Activated CD4-positive, alpha-beta T cell treated with anti-CD3 and anti-CD28 coated beads, Interleukin-2, amount 50 U/mL, for 4 hours (primary cell): ENCODE measurements at places on chromosomes 2 and 18.

- no peak for DNase-seq
These were observed 14.3 kb downstream of the FRZB start for GRCh38 chr2:182852090-182852489.

DNA sequence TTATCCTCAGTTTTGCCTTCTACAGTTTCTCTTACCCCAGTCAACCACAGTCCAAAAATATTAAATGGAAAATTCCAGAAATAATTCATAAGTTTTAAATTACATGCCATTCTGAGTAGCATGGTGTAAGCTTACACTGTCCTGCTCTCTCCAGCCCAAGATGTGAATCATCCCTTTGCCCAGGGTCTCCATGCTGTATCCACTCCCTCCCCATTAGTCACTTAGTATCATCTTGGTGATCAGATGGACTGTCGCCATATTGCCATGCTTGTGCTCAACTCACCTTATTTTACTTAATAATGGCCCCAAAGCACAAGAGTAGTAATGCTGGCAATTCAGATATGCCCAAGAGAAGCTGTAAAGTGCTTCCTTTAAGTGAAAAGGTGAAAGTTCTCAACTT is 18.5 kb upstream of the CCNT2 start:
- no peak for DNase-seq

DNA sequence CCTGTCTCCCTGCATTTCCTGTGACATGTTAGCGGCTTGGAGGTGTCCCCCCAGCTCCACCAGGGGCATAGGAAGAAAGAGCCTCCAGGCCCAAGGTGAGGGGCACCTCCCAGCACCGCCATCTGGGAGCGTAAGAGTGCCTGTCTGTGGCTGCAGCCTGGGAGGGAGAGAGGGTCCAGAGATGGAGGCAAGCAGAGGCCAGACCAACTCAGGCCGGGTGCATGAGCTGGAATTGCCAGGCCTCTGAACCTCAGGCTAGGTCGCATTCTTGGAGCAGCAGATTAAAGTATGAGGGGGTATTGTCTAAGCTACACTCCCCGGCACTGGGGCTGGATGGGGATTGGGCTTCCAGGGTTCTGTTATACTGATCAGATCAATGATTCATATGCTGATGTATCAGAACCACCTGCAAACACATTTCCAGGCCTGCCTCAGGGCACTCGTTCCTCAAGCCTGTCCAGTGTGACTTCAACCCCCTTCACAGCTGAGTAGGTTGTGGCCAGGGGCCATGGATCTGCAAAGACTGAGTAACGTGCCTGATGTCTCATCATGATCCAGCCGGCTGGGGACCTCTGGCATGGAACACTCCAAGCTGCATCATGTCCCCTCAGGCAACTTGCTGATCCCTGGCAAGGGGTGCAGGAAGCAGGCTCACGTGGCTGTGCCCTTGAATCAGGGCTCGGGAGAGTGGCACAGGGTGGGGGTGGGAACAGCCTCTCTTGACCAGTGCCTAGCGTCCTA is 73.2 kb downstream of the HS1BP3 start:
- DNase-seq: no peak

DNA sequence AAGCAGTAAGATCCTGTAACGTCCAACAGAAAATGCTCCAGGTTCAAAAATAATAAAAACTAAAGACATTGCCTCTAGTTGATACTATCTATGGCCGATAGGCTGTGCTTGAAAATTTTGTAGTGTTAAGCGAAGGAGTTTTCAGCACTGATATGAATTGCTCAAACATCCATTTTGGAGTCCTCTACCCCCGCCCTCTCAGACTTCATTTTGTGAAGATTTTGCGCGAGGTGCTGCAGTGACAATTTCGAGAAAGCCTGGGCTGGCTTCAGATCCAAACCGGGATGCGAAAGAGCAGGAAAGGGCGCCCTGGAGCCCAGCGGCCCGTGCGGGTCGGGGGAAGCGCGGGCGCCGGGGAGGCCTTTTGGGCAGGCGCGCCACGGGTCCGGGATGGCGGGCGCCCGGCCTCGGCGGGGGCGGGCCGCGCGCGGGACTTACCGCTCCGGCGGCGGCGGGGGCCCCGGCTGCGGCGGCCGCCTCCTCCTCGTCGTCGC is 1.8 kb downstream of the SP3 start:
- peak; percentile 49 for DNase-seq

- no peak for DNase-seq
These were observed 486.4 kb downstream of the FBXO15 start for GRCh38 chr18:73660931-73661856.

- no peak for DNase-seq
These were observed 608.1 kb upstream of the REG3G start for GRCh38 chr2:78417355-78417754.

GRCh38 chr2:144248350-144249034 is 271.4 kb downstream of the ZEB2 start:
- no peak for DNase-seq

GRCh38 chr2:231887756-231888155 is 38.4 kb downstream of the NPPC start:
- DNase-seq: no peak

DNA sequence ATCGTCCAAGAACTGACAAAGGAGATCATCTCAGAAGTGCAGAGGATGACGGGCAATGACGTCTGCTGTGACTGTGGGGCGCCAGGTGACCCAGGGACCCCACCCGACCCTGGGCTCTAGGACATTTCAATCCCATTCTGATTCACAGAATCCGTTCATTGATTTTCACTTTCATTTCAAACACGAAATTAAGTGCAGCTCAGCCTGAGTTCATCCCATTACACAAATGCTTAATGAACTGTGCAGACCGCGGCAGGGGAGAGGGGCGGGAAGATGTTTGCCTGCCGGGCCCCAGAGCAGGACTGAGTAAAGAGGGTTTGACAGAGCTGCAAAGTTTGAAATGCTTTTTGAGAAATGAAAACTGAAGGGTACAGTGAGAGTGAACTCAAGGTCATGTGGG is 67.1 kb downstream of the ITGB1BP1 start:
- no peak for DNase-seq

DNA sequence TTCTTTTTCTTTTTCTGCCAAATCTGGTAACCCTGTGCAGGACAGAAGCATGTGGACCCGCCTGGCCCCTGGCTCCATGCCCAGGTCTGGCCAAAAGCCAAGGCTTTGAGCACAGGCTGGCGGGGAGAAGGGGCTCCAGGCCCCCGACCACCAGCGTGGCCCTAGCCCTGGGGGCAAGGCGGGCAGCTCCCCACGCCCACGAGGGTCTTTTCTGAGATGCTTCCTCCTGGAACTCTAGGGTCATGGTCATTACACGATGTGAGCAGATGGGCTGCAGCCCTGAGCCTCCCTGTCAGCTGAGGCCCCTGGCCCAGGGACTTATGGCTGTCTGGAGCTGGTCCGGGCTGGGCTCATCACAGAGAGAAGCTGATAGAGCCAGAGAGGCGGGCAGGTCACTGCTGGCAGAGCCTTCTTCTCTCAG is 5.7 kb upstream of the OTOS start:
- no peak for DNase-seq

DNA sequence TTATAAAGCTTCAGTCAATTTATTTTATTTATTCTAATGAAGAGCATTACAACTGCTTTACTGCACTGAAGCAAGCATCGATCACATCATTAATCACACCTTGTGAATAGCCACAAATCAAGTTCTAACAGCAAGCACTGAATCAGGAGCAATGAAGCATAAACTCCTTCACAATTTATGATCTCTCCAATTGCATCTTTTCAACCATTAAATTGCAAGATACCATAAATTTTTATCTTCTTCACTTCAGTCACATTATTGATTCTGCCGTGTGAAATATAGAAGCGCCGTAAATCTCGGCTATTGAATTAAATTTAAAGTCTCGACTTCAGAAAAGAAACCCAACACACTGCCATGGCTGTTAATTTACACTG is 298.7 kb downstream of the CDCA7 start:
- no peak for DNase-seq

- DNase-seq: no peak
These were observed 723.9 kb downstream of the SOCS6 start for GRCh38 chr18:71012789-71013188.

GRCh38 chr2:105404736-105405135 is 5.9 kb upstream of the FHL2 start:
- no peak for DNase-seq

DNA sequence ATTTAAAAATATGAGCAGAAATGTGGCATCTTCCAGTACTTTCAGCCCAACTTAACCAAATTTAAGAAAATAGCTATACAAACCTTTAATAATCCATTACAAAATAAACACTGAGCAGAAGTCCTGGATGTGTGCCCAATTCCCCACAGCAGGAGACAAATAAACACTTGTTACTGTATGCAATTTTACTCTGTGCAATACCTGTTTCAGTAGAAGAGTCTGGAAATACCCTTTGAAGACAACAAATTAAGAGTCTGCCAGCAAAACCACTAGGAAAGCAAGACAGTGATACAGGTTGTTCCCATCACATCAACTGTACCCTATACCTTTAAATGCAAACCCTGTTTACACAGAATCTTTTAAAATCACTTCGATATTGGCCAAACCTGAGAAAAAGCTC is 41.4 kb upstream of the RNU4ATAC start:
- DNase-seq: no peak
